ENCODE measurements at places on chromosomes 12 and 14.

- no peak for DNase-seq
Observed at GRCh38 chr12:15858353-15858752, 23.8 kb upstream of the STRAP start.

- DNase-seq, result no peak
Observed at GRCh38 chr14:89903340-89903952, 51.1 kb downstream of the EFCAB11 start.

GRCh38 chr12:114483996-114484395, 78.1 kb upstream of the TBX5 start:
- DNase-seq, result no peak

DNA sequence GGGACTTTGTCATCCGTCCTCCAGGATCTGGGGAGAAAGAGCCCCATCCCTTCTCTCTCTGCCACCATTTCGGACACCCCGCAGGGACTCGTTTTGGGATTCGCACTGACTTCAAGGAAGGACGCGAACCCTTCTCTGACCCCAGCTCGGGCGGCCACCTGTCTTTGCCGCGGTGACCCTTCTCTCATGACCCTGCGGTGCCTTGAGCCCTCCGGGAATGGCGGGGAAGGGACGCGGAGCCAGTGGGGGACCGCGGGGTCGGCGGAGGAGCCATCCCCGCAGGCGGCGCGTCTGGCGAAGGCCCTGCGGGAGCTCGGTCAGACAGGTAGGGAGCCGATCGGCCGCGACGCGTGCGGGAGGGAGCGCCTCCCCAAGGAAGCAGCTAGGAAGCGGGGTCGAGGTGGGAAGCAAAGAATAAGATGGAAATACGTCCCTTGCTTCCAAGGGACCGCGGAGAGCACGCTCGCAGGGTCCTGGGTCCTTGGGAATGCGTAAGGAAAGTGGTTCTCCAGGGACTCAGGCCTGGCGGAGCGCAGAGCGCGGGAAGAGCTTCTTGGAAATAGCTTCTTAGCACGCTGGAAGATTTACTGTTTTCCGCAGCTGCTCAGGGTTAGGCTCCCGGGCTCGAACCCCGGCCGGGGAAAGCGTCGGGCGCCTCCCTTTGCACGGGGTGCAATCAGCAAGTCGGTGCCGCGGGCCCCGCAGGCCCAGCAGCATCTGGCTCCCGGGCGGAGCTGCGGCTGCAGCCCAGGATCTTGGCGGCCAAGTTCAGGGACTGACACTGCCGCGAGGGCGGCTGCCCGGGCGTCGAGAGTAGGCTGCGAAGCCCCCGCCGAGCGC, 457 bp downstream of the SOCS2 start:
- DNase-seq, result no peak

GRCh38 chr14:54638135-54638446, 71.2 kb downstream of the SAMD4A start:
- DNase-seq, result no peak

DNA sequence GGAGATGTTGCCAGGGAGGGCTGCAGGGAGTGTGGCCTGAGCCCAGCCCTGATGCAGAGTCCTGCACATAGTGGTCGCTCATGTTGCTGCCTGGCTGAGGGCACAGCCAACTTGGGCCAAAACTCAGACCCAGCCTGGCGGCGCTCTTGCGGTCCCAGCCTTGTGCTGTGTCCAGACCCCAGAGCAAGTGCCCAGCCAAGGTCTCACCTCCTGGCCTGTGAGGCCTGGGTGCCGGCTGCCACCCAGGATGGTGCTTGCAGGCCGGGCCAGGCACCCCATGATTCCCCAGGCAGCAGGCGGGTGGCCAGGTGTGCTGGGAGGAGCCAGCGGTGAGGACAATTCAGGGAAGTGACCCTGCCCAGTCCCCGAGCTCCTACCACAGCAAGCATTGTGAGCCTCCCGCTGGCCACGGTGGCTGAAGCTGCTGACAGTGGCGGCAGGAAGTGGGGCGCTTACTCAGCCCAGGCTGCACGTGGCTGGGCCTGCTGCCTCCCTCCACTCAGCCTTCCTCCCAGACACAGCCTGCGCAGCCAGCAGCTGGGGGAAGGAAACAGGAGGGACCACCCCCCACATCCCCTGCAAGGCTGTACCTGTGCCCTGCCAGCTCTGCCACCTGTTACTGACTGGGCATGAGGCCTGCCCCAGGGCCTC, 17.7 kb upstream of the PGF start:
- DNase-seq, result no peak

DNA sequence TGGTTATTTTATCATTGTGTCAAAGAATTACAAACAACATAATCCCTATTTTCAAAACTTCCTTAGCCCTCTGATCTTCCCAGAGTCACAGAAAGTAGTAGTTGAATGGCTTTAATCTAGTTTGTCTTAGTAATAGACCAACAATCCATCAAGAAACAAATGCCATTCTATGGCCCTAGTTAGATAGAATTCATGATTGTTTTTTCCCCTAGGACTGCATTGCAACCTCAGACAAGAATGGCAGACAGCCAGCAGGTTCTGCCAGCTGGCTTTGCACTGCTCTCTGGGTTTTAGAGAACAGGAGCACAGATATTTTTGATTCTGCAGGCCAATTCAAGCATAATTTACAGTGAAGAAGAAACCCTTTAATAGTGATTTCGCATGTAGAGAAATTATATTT, 33.8 kb downstream of the SYT1 start:
- no peak for DNase-seq

DNA sequence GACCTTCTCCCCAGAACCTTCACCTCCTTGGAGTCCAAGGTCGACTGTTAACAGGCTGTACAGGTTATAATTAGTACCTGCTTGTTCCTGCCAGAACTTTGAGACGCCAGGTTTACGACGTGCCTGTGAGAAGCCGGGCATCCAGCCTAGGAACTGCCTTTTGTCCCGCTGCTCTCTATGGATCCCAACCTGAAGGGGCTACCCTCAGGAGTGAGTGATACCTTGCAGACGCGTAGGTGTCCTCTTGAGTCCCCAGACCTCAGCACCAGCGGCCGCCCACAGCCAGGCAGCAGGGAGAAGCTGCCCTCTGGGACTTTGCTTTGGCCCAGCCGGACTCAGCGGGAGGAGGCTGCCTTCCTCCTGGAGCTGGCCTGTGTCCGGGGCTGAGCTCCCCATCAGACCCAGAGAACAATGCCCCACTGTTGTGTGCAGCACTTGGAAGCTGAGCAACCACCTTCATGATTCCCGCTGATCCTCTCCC, 16.2 kb downstream of the SYNE3 start:
- no peak for DNase-seq

- no peak for DNase-seq
Observed at GRCh38 chr12:89684136-89684535, 24.5 kb downstream of the ATP2B1 start.

GRCh38 chr14:21209185-21209584, 53.3 kb upstream of the OR5AU1 start:
- no peak for DNase-seq

- no peak for DNase-seq
Observed at GRCh38 chr14:30138567-30138966, 210.9 kb upstream of the PRKD1 start.

DNA sequence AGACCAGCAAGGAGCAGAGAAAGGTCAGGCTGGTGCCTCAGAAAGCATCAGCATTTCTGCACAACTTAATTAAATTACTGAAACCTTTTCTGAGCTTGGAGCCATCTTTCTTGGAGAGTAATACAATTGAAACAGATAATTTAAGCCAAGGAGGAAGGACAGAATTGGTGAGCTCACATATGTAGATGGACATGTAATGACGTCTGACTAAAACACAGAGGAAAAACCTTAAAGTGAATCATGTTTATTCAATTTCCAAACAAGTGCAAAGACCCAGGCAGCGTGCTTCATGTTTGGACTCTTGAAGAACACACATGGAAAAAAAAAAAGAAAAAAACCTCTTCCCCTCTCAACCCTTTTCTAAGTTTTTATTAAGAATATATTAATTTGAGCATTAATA, 19.0 kb downstream of the SUSD6 start:
- DNase-seq, result no peak

DNA sequence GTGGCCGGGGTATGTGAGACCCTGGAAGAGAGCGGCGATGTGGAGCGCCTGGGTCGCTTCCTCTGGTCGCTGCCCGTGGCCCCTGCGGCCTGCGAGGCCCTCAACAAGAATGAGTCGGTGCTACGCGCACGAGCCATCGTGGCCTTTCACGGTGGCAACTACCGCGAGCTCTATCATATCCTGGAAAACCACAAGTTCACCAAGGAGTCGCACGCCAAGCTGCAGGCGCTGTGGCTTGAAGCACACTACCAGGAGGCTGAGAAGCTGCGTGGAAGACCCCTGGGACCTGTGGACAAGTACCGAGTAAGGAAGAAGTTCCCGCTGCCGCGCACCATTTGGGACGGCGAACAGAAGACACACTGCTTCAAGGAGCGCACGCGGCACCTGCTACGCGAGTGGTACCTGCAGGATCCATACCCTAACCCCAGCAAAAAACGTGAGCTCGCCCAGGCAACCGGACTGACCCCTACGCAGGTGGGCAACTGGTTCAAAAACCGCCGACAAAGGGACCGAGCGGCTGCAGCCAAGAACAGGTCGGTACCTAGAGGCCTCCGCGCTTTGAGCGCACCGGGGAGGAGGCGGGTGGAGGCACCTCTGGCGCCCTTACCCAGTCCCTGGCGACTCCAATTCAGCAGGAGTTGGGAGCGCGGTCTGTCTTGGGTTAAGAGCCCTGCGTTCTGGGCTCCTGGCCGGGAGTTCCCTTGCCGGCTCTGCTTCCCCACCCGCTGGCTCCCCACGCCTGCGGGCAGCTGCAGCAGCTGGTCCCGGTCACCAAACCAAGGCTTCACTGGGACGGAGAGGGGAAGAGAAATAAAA, 700 bp downstream of the SIX6 start:
- DNase-seq, result no peak

- DNase-seq, result no peak
Observed at GRCh38 chr12:45034861-45035265, 16.0 kb downstream of the DBX2 start.
